BJ (cell line): ENCODE measurements at places on chromosomes 6 and 20.
A peak's percentile ranks its signal among the peaks of the same experiment; 100 is the strongest.

DNA sequence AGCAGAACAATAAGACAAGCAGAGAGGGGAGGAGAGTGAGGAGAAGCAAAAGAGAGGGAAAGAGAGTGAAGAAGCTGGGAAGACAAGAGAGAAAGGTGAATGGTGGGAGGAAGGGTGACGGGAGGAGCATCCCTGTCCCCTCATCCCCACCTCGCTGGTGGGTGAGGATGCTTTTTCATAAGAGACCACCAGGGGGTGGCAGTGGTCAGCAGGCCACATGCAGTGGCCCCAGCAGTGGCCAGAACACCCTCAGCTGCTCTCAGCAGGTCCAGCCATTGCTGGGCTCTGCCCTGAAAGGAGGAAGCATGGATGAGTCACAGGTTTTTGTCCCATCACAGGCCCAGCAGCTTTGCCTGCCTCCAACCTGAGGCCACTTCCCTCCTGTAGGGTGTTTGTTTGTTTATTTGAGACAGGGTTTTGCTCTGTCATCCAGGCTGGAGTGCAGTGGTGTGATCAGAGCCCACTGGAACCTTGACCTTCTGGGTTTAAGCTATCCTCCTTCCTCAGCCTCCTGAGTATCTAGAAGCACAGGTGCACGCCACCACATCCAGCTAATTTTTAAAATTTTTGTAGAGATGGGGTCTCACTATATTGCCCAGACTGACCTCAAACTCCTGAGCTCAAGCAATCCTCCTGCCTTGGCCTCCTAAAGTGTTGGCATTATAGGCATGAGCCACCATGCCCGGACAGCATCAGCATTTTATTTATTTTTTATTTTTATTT lies 24.0 kb downstream of the FGD2 start:
- peak; percentile 41 for DNase-seq

GRCh38 chr20:48277266-48277665 lies 492.0 kb upstream of the SULF2 start:
- DNase-seq, result no peak

- no peak for DNase-seq
Observed at GRCh38 chr6:21565431-21565830, 28.1 kb upstream of the SOX4 start.

GRCh38 chr6:167683028-167683862 lies 143.5 kb upstream of the AFDN start:
- DNase-seq, result no peak

DNA sequence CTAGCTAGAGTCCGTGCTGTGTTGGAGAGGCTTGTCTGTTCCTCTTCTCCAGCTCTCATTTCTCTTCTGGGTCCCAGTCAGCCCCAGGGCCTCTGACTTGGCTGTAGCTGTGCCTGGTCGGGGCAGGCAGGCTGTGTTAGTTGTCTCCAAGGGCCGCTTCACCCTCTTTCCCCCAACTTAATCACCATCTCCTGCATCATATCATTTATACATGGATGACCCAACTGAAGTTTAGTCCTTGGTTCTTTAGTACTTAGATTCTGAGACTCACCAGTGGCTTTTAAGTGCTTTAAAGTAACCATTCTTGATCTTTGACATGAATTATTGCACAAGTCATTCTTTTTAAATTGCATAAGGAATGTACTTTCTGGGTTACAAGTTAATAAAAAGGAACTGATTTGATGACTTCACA lies 127.3 kb downstream of the RTN4IP1 start:
- DNase-seq, result no peak

DNA sequence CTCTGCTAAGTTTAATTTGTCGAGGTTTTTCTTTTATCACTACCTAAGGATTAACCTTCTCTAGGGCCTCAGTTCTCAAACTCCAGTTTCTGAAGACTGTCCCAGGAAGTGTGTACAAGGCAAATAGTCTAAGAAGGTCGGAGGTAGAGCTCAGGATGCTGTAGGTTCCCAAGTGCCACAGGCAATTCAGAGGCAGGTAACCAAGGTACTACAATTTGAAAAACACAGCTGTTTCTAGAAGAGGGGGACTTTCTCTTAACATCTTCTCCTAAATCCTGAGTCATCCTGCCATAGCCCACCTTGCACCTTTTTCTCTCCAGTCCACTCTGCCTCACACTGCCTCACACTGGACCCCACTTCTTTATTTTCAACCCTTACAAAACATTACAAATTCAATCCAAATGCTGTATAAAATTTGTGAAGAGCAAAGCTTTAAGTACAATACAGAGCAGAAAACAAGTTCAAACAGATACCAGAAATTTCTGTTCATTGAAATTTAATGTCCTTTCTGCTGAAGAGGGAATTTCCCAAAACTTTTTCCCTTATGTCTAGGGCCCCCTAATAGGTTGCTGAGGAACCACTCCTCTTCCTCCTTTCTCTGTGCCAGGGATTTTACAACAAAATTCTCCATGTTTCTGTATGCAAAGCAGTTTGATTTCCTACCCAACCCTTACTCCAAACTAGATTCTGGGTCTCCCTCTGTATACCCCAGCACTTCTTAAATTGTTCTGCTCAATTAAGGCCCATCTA lies 43.0 kb downstream of the FRK start:
- DNase-seq, result no peak
